ENCODE measurements at places on chromosomes 3 and 15. TPM values are rescaled to one million over a fixed set of nuclear protein-coding genes. Genes with fewer than 3 reads are reported as not detected.
A peak's percentile ranks its signal among the peaks of the same experiment; 100 is the strongest.

- no peaks in the 10 kb centered on the region for H3K36me3 ChIP-seq
- no peaks in the 10 kb centered on the region for H3K27me3 ChIP-seq
- DNase-seq = no peak
- no peaks in the 10 kb centered on the region for H3K4me1 ChIP-seq
- no peak overlapping the region for H3K27ac ChIP-seq
These were observed 36.0 kb upstream of the ULK4 start for GRCh38 chr3:41997702-41998550.

The ANKRD63 gene
- total RNA-seq = not detected

GRCh38 chr3:78670746-78671145, 1097.1 kb downstream of the ROBO1 start:
- no peak overlapping the region for H3K27ac ChIP-seq
- no peaks in the 10 kb centered on the region for H3K4me1 ChIP-seq
- no peaks in the 10 kb centered on the region for H3K36me3 ChIP-seq
- DNase-seq = no peak

- no peaks in the 10 kb centered on the region for H3K4me1 ChIP-seq
- H3K27ac ChIP-seq = no peak overlapping the region
- no peak for DNase-seq
These were observed 21.5 kb upstream of the MTHFS start for GRCh38 chr15:79918278-79918677.

DNA sequence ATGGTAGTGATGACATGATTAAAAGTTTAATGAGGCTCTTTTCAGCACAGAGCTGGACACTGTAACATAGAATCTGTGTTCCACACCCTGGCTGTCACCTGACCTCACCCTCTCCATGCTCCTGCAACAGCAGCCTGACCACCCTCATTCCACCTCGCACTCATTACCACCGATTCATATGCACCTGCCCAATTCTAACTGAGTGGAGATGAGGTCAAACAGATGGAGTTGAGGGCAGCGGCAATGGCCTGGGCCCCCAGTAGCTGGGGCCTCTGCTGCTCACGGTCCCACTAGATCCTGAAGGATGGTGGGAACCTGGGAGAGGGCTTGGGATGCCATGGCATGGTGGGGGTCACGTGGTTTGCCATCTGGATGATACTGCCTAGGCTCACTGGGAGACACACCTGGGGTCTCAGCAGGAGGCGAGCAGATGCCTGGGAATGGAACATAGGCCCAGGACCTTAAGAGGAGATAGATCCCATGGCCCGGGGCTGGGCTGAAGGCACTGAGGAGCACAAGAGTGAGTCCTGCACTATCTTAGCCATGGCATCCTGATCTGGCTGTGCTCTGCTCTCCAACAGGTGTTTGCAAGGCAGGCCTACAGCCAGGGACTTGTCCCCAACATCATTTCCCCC, 1.3 kb downstream of the SCN5A start:
- no peaks in the 10 kb centered on the region for H3K36me3 ChIP-seq
- H3K4me1 ChIP-seq = peaks cover 5% of the 10 kb centered on the region
- no peak overlapping the region for H3K4me3 ChIP-seq
- peaks cover 12% of the 10 kb centered on the region for H3K27me3 ChIP-seq
- DNase-seq = no peak

The FOXB1 gene
- not detected for total RNA-seq

GRCh38 chr3:197303452-197303851, 5.0 kb upstream of the DLG1 start:
- no peaks in the 10 kb centered on the region for H3K4me1 ChIP-seq
- no peak for DNase-seq
- H3K27ac ChIP-seq = no peak overlapping the region
- H3K4me3 ChIP-seq = no peak overlapping the region

- H3K4me3 ChIP-seq = no peak overlapping the region
- H3K27me3 ChIP-seq = no peaks in the 10 kb centered on the region
These were observed 77.8 kb downstream of the MESD start for GRCh38 chr15:80911821-80912220.

DNA sequence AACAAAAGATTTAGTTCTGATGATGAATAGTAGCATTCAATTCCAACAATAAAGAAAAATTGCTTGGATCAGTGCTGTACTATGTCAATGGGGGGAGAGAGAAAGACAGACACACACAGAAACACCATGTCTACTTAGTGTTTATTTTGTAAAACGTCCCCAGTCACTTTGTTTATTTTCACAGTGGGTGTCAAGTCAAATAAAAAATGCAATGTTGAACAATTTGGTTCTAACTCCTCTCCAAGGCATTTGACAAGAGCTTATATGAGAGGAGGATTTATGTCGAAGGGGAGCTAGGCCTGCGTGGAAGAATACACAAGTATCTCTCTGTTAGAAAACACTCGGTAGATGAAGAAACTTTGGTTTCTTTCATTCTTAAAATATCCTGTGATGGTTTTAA, 201.7 kb upstream of the SLC2A2 start:
- no peaks in the 10 kb centered on the region for H3K4me1 ChIP-seq
- H3K4me3 ChIP-seq = no peak overlapping the region
- H3K36me3 ChIP-seq = no peaks in the 10 kb centered on the region
- H3K27ac ChIP-seq = no peak overlapping the region

DNA sequence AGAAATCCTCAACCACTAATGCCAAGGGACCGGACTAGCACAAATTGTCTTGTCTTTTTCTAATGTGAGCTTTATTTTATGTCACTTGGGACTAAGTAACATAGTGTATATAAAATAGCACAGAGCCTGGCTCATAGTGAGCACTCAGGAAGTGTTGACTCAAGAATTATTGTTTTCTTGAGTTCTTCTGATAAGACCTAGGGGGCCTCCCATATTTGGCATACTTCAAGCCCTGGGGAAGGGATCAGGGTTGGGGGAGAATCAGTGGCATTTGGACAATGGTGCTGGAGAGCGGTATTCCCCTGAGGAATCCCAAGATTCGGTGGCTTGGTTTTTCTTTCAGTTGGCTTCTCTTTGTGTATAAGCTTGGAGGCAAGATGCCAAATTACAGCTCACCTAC, 19.4 kb downstream of the ZNF80 start:
- no peaks in the 10 kb centered on the region for H3K4me1 ChIP-seq
- H3K27ac ChIP-seq = no peak overlapping the region
- H3K27me3 ChIP-seq = no peaks in the 10 kb centered on the region
- no peak overlapping the region for H3K4me3 ChIP-seq
- no peak for DNase-seq

DNA sequence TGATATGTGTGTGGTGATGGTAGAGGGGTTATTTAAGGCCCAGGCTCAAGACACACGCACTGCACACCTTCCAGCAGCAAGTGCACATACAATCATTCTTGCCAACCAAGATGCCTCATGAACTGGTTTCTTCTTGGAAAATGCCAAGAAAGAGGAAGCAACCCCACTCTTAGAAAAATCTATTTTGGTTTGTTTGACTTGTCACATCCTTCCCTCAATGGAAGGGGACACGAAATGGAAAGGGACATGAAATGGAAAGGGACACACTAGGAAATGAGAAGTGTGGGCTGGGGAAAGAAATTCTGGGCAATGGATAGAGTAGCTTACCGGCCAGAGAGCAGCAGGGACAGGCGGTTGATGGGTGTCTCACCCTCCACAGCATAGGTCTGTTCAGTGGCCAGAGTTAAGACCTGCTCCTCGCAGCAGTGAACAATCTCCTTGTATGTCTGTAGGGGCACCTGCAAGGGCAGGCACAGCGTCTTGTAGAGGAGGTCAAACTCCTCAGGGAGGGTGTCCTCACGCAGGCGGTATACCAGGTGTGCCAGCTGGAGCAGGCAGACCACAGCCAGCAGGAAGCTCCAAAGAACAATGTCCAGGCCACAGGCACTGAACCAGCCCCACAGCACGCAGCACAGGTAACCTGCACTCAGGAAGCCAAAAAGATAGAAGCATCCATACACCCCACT, 640 bp downstream of the POPDC2 start:
- peak overlapping the region; percentile 28 for H3K27ac ChIP-seq
- H3K4me3 ChIP-seq = peak overlapping the region; percentile 8
- no peak for DNase-seq
- no peaks in the 10 kb centered on the region for H3K36me3 ChIP-seq

DNA sequence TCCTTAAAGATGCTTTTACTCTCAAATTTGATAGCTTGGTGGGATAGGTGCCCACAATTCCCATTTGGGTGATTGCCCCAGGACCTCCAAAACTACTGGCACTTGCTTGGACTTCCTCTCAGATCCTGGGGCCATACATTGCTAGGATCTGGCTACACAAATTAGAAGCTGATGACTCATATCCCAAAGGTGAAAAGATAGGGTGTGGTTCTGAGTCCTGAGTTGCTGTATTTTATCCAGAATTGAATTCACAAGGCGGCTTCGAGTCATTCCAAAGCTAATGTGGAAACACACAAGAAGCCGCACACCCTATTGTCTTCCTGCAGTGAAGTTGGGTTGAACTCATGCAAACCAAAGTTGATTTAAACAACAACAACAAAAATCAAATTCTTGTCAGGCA, 53.4 kb downstream of the DUT start:
- no peak overlapping the region for H3K27ac ChIP-seq
- DNase-seq = no peak
- no peaks in the 10 kb centered on the region for H3K36me3 ChIP-seq
- H3K27me3 ChIP-seq = no peaks in the 10 kb centered on the region
- H3K4me3 ChIP-seq = no peak overlapping the region

GRCh38 chr3:69186575-69187093, 64.2 kb upstream of the LMOD3 start:
- H3K36me3 ChIP-seq = no peaks in the 10 kb centered on the region
- DNase-seq = no peak
- no peaks in the 10 kb centered on the region for H3K27me3 ChIP-seq
- H3K4me3 ChIP-seq = no peak overlapping the region
- no peak overlapping the region for H3K27ac ChIP-seq
- peaks cover 4% of the 10 kb centered on the region for H3K4me1 ChIP-seq

GRCh38 chr3:129317014-129317771, 38.5 kb downstream of the HMCES start:
- peak overlapping the region; percentile 80 for H3K4me3 ChIP-seq
- no peaks in the 10 kb centered on the region for H3K36me3 ChIP-seq
- H3K4me1 ChIP-seq = no peaks in the 10 kb centered on the region
- H3K27me3 ChIP-seq = no peaks in the 10 kb centered on the region
- H3K27ac ChIP-seq = peak overlapping the region; percentile 85

The GPR87 gene
- total RNA-seq = not detected

DNA sequence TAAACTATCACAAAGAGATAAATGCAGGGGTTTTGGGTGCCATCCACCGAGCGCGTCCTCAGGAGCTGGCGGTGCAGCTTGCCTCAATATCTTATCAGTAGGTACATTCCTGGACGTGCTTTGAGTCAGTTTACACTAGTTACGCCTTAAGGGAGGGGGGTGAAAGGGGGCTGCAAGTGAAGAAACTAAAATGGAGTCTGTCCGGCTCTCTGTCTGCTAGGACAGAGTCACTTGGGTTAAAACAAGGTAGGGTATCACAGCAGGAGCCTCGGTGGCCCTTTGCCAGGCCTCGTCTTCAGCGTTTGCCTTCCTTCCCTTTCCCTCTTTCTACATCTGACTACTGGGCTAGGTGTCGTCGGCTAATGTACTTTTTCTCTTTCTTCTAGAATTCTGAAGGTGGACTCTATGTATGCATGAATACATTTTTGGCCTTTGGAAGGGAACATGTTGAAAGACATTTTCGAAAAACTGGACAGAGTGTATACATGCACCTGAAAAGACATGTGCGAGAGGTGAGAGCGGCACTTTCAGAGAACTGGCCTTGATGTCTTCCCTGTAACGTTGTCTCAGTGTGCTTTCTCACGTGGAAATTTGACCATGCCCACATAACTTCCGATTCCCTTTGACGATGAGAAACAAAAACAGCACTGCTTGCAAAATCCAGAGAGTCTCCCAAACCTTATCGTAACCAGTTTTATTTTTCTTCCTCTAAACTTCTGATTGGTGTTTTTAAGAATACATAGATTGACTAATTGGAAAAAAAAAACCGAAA, 28.8 kb downstream of the USP13 start:
- no peaks in the 10 kb centered on the region for H3K36me3 ChIP-seq
- no peak overlapping the region for H3K4me3 ChIP-seq
- H3K27ac ChIP-seq = no peak overlapping the region
- H3K27me3 ChIP-seq = no peaks in the 10 kb centered on the region
- DNase-seq = no peak

DNA sequence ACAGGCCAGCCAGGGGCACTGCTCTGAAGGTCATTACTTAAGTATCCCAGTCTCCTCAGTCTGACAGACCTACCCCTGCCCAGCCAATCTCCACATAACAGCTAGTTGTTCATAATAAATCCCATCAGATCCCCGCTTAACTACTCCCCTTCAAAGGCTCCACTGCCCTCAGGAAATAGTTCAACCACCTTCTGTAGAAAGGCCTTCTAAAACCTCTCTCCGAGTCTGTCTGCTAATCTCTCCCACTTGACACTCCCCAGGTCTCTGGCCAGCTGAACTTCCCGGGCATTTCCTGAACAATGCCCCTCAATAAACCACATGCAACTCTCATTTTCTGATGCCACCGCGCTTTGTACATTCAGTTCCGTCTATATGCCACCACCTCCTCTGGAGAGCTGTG, 6.0 kb downstream of the PRC1 start:
- no peaks in the 10 kb centered on the region for H3K4me1 ChIP-seq
- no peak for DNase-seq
- no peak overlapping the region for H3K27ac ChIP-seq
- H3K36me3 ChIP-seq = no peaks in the 10 kb centered on the region

The GABRR3 gene
- not detected for total RNA-seq

GRCh38 chr3:162213956-162214355, 717.3 kb downstream of the OTOL1 start:
- H3K4me1 ChIP-seq = no peaks in the 10 kb centered on the region
- no peak for DNase-seq
- H3K36me3 ChIP-seq = no peaks in the 10 kb centered on the region
- no peak overlapping the region for H3K4me3 ChIP-seq
- H3K27ac ChIP-seq = no peak overlapping the region
- H3K27me3 ChIP-seq = no peaks in the 10 kb centered on the region

- H3K4me3 ChIP-seq = no peak overlapping the region
- no peak overlapping the region for H3K27ac ChIP-seq
- no peaks in the 10 kb centered on the region for H3K27me3 ChIP-seq
- H3K4me1 ChIP-seq = no peaks in the 10 kb centered on the region
These were observed 199.5 kb upstream of the TPRG1 start for GRCh38 chr3:188972310-188972709.

- DNase-seq = no peak
- H3K36me3 ChIP-seq = no peaks in the 10 kb centered on the region
- H3K4me3 ChIP-seq = no peak overlapping the region
- H3K4me1 ChIP-seq = no peaks in the 10 kb centered on the region
- H3K27me3 ChIP-seq = no peaks in the 10 kb centered on the region
These were observed 925.1 kb downstream of the OTOL1 start for GRCh38 chr3:162421721-162422120.

Data from colonic mucosa (tissue), 4 donors.